Left ventricle myocardium superior (tissue), 1 donor: ENCODE measurements at places on chromosomes 11 and 22. TPM values are rescaled to one million over a fixed set of nuclear protein-coding genes. Genes with fewer than 3 reads are reported as not detected.
A peak's percentile ranks its signal among the peaks of the same experiment; 100 is the strongest.

- DNase-seq, result no peak
Measured at GRCh38 chr11:31509051-31509428, 382 bp downstream of the IMMP1L start.

DNA sequence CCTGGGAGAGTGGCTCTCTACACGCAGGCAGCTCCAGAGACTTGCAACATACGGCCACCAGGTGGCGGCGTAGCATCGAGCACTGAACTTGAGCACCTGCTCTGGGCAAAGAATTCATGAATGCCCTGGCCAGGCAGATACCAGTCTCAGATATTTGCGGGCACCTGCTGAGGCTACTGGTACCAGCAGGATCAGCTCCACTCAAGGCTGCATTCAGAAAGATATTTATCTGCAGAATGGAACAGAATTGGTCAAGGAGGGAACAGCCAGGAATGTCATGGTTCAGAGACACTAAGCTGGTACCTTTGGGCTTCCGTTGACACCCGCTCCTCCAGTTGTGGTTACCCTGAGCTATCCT lies 10.8 kb upstream of the CCDC86 start:
- peak; percentile 92 for DNase-seq

DNA sequence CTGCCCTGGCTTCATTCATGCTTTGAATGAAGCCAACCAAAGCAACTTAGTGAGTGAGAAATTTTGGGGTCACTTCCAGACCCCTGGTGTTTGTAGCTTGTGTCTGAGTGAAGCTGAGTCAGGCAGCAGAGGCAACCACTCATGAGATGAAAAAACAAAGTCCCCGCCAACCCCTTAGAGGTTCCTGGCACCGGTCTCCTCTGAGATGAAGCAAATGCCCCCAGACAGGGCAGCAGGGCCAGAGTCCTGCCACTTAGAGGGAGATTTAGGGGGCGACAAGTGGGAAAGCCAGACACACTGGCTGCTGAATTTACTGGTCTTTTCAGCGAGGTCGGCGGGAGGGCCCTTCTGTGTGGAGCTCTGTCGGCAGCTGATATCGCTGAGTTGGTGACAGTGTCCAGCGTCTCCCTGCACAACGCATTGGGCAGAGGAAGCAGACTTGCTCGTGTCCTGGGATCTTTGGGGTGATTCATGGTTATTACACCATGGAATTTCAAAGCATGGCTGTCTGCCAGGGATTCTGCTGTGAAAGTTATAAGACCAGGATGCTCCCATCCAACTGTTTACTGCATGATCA lies 482.6 kb downstream of the MIAT start:
- DNase-seq, result no peak

- no peak for DNase-seq
Measured at GRCh38 chr22:49070501-49070900, 757.2 kb downstream of the BRD1 start.

GRCh38 chr11:77525455-77526091 lies 51.7 kb upstream of the PAK1 start:
- no peak for DNase-seq

DNA sequence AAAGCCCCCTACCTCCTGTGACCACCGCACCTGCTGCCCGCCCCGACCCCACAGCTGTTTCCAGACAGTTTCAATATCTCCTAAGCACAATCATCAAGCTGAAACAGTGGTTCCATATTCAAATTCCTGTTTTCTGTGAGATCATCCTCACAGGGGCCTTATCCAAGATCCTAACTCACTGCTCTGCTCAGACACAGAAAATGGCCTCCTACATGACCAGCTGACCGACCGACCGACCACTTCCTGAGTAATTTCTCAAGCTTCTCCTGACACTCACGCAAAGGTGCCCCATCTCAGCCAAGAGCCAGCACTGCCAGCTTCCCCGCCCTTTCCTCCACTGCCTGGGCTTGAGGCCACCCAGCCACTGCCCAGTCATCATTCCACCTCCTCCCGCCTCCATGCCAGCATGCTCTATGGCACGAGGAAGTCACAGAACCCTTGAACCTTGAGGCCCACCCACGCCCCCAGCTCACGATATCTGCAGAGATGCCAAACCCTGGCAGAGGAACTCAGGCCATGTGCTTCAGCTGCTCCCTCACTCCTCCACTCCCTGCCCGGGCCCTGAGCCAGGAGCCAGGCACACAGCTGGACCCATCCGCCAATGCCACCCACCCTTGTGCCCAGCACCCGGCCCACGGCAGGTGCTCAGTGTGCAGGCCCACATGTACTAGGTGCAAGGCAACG lies 14.0 kb downstream of the KIAA0930 start:
- DNase-seq, result no peak

DNA sequence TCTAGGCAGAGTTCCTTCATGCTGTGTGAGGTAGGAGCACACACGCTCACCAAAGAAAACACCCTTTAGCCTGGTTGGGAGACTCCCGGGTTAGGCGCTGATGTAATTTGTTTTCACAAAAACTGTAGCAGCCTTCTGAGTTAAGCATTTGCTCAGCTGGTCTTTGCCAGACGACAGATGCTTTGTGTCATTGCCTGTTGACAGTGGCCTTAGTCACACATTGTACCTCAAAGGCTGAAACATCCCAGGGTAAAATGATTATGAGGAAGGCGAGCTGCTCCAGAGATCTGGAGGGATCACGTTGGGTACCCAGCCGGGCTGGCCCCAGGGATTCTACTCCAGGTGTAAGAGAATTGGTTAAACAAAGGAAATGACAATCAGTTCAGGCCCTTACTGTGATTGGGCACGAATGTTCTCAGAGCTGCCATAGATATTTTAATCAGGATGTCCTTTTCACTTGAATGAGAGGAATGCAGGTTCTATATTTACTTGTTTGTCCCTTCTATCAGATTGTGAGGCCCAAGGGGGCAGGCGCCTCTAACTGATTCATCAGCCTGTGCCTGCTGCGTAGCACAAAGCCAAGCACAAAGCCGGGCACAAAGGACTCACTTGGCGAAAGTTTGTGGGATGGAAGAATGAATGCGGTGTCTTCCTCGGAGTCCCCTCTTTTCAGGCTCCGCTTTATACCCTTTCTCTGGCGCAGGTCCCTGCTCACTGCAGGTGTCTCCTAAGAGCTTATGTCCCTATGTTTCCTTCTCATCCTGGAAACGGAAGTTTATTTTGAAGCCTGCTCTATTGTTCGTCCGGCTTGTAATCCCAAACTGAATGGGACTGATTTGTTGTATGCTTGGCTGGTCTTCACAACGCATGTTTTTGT lies 47.1 kb downstream of the ADM start:
- peak; percentile 61 for DNase-seq

- no peak for DNase-seq
Measured at GRCh38 chr11:131411636-131412035, 41.2 kb downstream of the NTM start.

- no peak for DNase-seq
Measured at GRCh38 chr11:128508770-128509510, 78.4 kb downstream of the ETS1 start.

DNA sequence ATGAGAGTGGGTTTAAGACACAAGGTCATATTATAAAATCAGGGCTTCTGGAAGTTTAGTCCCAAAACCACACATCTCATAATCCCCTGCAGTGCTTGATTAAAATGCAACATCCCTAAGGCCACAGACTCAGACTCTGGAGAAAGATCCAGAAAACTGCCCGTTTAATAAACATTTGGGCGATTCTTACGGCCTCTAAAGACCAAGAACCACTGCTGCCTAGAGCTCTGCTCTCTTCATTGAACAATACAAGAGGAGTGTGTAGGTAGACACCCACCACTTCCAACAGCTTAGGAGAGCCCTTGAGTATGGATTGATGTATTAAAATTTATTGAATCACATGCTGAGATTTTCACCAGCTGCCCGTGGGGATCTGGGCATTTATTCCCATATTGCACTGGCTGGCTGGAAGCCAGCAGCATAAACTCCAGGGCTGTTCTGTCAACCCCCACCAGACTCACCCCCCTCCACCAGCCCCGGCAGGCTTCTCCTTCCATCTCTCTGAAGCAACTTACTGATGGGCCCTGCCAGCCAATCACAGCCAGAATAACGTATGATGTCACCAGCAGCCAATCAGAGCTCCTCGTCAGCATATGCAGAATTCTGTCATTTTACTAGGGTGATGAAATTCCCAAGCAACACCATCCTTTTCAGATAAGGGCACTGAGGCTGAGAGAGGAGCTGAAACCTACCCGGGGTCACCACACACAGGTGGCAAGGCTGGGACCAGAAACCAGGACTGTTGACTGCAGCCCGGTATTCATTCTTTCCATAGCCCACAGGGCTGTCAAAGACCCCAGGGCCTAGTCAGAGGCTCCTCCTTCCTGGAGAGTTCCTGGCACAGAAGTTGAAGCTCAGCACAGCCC lies 749 bp upstream of the BEST1 start:
- DNase-seq, result peak; percentile 78

- DNase-seq, result no peak
Measured at GRCh38 chr22:35475545-35475944, 65.1 kb upstream of the RASD2 start.

DNA sequence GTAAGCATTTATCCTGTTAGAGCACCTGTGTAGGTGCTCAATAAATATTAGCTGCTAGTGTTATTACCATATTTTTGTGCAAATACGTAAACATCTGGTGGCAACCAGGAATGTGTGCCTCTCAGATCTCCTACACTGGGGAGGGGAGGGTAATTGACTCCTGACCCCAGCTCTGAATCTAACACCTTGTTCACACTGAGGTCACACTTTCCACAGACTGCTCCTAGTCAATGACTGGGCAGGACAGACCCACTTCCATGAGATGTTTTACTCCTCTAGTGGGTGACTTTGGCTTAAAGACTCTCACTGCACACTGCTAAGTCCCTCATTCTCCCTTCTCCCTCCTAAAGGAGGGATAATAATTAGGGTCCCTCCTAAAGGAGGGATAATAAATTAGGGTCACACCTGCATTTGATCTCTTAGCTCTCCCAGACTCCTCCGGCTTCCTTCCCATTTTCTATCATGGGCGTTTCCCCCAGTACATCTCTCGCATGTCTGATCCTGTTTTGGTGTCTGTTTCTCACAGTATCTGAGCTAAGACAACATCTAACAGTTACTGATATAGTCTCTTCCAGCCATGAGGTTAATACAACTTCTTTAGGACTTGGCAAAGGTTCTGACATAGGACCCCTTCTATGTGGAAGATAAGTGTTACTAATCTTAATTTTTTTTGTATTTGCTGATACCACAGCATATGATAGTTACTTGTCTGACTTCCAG lies 8.0 kb downstream of the CSTPP1 start:
- DNase-seq, result no peak

DNA sequence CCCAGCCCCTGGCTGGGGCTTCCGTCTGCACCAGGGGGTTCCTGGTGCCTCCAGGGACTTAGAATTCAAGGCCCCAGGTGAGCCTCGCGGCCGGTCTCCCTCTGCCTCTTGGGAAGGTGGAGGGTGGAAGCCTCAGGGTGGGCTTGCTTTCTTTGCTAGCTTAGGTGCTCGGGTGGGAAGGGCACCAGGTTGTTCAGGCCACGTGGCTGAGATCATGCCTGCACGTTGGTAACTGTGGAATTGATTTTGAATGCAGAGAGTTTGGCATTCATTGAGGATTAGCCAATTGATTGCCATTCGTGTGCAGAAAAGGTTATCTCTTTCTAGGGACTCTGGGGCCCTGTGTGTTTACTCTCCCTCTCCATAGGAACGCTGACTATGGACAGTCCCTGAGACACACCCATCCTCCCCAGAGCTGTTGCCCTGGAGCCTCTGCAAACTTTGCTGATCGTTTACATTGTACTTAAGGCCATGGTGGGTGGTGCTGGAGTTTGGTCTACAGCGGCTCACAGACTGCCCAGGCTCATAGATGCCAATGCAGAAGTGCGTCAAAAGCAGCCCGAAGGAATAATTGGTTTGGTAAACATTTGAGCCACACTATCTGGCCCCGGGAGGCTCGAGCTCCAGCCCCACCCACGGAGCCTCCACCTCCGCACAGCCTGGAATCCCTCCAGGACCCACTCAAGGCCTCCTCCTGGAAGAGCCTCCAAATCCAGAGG lies 1457.7 kb downstream of the BRD1 start:
- no peak for DNase-seq

DNA sequence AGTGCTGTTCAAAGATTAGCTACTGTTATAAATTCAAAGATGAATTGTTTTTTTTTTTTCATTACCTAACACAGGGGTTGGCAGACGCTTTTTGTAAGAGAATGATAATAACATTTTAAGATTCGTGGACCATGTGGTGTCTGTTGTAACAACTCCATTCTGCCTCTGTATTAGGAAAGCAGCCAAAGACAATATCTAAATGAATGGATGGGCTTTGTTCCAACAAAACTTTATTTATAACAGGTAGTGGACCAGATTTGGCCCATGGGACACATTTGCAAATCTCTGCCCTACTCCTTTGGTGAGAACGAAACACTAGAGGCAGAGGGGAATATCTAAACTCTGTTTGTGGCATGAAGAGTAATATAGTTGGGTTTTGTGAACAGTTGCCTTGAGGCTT lies 83.6 kb upstream of the BLID start:
- no peak for DNase-seq

ALDH3B2 gene
- total RNA-seq, result not detected

SPINDOC gene
- total RNA-seq, result 13.1 TPM

OR52M1 gene
- total RNA-seq, result not detected

LMO2 gene
- 10.9 TPM for total RNA-seq
